Upper lobe of left lung (tissue), 6 donors: ENCODE measurements at places on chromosomes 5 and 9. TPM values are rescaled to one million over a fixed set of nuclear protein-coding genes. Genes with fewer than 3 reads are reported as not detected.

- H3K36me3 ChIP-seq, result peaks cover 23% of the 10 kb centered on the region
- H3K27ac ChIP-seq, result peak overlapping the region; percentile 97
- peaks cover 59% of the 10 kb centered on the region for H3K4me1 ChIP-seq
These were observed 5.1 kb downstream of the GLRX start for GRCh38 chr5:95817430-95817829.

DNA sequence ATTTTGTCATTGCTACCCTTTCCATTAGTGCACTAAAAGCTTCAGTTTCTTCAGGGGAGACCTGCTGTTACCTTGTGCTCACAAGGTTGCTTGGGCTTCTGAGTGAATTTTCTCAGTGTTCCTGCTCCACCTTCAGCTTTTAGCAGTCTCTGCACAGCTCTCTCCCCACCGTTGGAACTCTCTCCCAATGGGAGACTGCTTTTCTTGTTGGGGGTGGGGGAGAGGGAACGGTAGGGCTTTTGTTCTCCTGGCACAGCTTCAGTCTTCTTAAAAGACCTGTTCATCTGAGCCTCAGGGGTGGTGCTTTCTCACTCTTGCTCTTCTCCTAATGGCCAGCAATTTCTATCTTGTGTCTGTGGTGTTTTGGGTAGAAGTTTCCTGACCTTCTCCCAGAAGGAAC lies 915.7 kb downstream of the EFNA5 start:
- H3K4me3 ChIP-seq, result no peak overlapping the region
- no peak for DNase-seq
- no peaks in the 10 kb centered on the region for H3K27me3 ChIP-seq

- no peaks in the 10 kb centered on the region for H3K27me3 ChIP-seq
- H3K4me3 ChIP-seq, result no peak overlapping the region
- no peak for DNase-seq
- no peak overlapping the region for H3K27ac ChIP-seq
- H3K36me3 ChIP-seq, result no peaks in the 10 kb centered on the region
- H3K4me1 ChIP-seq, result no peaks in the 10 kb centered on the region
These were observed 105.7 kb upstream of the TMEM161B start for GRCh38 chr5:88374391-88374790.

- H3K27me3 ChIP-seq, result no peaks in the 10 kb centered on the region
- H3K36me3 ChIP-seq, result no peaks in the 10 kb centered on the region
- no peak for DNase-seq
These were observed 112.6 kb downstream of the ESM1 start for GRCh38 chr5:54872810-54873209.

GRCh38 chr9:112833081-112833480 lies 57.6 kb downstream of the SLC46A2 start:
- no peak overlapping the region for H3K4me3 ChIP-seq
- DNase-seq, result no peak
- no peaks in the 10 kb centered on the region for H3K27me3 ChIP-seq
- peak overlapping the region; percentile 19 for H3K27ac ChIP-seq

GRCh38 chr9:94002316-94003140 lies 47.4 kb upstream of the BARX1 start:
- no peak overlapping the region for H3K4me3 ChIP-seq
- no peaks in the 10 kb centered on the region for H3K27me3 ChIP-seq
- no peak overlapping the region for H3K27ac ChIP-seq
- DNase-seq, result no peak

- no peak for DNase-seq
- H3K4me3 ChIP-seq, result no peak overlapping the region
- peaks cover 48% of the 10 kb centered on the region for H3K36me3 ChIP-seq
- no peaks in the 10 kb centered on the region for H3K27me3 ChIP-seq
These were observed 44.0 kb downstream of the TNPO1 start for GRCh38 chr5:72860499-72860898.

GRCh38 chr5:113223831-113224604 lies 210.8 kb downstream of the TSSK1B start:
- no peaks in the 10 kb centered on the region for H3K36me3 ChIP-seq
- no peaks in the 10 kb centered on the region for H3K27me3 ChIP-seq
- no peak for DNase-seq
- peaks cover 12% of the 10 kb centered on the region for H3K4me1 ChIP-seq
- no peak overlapping the region for H3K4me3 ChIP-seq
- peak overlapping the region; percentile 30 for H3K27ac ChIP-seq

GRCh38 chr9:19018201-19018600 lies 14.8 kb downstream of the SAXO1 start:
- H3K4me1 ChIP-seq, result no peaks in the 10 kb centered on the region
- H3K27ac ChIP-seq, result no peak overlapping the region
- no peaks in the 10 kb centered on the region for H3K36me3 ChIP-seq
- no peak overlapping the region for H3K4me3 ChIP-seq
- no peak for DNase-seq

- H3K27me3 ChIP-seq, result no peaks in the 10 kb centered on the region
- H3K4me1 ChIP-seq, result no peaks in the 10 kb centered on the region
- no peak for DNase-seq
- H3K27ac ChIP-seq, result no peak overlapping the region
- no peaks in the 10 kb centered on the region for H3K36me3 ChIP-seq
These were observed 32.4 kb upstream of the LRRC14B start for GRCh38 chr5:158807-159447.

DNA sequence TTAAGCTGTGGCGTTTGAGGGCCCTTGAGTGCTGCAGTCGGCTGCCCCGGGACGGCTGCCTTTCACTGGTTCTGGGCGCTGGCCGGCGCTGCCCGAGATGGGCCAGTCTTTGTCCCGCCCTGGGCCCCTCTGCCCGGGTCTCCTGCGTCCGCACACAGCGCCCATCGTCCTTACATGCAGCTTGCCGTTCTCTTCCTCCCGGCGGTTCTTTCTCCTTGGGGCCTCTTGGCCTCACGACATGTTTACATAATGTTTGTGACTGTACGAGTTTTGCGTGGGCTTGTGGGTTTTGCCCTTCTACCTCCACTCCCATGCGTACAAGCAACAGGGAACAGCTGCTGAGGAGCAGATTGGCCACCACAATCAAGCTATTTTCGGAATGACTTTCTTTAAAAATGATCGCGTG lies 618 bp downstream of the TNPO1 start:
- no peaks in the 10 kb centered on the region for H3K36me3 ChIP-seq
- H3K4me3 ChIP-seq, result peak overlapping the region; percentile 48
- peak; percentile 66 for DNase-seq
- no peaks in the 10 kb centered on the region for H3K27me3 ChIP-seq

DNA sequence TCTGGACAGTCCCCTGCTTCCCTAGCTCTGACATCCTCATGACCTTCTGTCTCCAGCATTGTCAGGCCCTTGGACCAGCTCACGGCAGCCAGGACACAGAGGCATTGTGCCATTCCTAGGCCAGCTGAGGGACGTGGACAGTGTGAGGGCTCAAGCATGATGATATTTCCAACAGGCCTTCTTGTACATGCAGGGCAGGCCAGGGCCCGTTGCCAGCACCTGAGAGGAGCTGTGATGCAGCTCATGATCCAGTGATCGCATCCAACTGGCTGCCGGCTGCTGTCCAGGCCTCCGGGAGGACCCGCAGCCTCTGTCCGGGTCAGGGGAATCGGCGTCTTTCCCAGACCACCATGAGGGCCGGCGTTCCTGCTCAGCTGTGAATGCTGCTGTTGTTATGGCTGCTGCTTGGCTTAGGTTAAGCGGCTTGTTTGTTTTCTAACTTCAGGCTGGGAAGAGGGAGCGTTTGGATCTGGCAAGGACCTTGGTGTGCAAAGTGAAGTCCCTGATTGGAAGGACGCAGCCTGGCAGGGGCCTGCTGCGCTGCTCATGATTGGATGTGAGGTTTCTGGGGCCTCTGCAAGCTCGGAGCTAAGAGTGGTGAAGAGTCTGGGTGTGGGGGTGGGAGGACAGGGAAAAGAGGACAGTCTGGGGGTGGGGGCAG lies 53.8 kb downstream of the PDZD2 start:
- no peak overlapping the region for H3K4me3 ChIP-seq
- H3K27ac ChIP-seq, result no peak overlapping the region
- H3K27me3 ChIP-seq, result no peaks in the 10 kb centered on the region
- no peak for DNase-seq
- no peaks in the 10 kb centered on the region for H3K4me1 ChIP-seq
- no peaks in the 10 kb centered on the region for H3K36me3 ChIP-seq

DNA sequence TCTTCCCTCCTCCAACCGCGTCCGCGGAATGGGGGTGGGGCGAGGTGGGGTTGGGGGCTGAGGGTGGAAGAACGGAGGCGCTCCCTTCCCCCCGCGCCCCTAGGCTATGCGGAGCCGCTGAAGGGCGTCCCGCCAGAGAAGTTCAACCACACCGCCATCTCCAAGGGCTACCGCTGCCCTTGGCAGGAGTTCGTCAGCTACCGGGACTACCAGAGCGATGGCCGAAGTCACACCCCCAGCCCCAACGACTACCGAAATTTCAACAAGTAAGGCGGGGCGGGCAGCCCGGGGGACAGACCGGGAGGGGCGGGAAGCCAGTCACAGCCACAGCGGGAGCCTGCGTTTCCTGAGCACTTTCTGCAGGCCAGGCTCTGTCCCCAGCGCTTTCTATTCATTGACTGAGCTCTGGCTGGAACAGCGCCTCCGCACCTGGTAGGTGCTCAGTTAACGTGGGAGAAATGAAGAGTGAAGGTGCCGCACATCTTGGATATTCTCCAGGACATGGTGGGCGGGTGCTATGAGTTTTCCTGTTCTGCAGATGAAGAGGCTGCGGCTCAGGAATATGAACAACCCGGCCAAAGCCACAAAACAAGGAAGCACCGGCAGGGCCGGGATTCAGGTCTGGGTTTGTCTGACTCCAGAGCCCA lies 11.3 kb downstream of the MYOZ3 start:
- H3K4me3 ChIP-seq, result peak overlapping the region; percentile 11
- peak overlapping the region; percentile 57 for H3K27ac ChIP-seq
- no peaks in the 10 kb centered on the region for H3K36me3 ChIP-seq
- peaks cover 29% of the 10 kb centered on the region for H3K4me1 ChIP-seq

- H3K36me3 ChIP-seq, result no peaks in the 10 kb centered on the region
- no peak overlapping the region for H3K27ac ChIP-seq
- DNase-seq, result no peak
- no peak overlapping the region for H3K4me3 ChIP-seq
- H3K4me1 ChIP-seq, result no peaks in the 10 kb centered on the region
- H3K27me3 ChIP-seq, result no peaks in the 10 kb centered on the region
These were observed 122.9 kb downstream of the CFAP90 start for GRCh38 chr5:7728076-7728475.

DNA sequence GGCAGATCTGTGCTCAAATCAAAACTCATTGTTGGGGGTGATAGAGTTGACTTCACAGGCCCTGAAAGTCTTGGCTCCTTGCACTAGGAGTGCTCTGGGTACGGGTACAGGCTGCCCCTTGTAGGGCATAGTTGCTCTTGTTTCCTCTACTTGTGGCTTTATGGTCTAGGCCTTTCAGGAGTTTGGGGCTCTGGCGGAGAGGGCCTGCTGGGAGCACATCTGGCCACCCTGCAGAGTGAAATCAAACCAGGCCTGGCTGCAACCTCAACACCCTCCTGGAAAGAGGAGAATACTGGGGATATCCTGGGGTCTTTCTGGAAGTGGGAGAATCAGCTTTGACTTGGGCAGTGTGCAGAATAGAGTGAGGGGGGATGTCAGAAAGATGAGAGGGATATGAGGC lies 1.5 kb downstream of the TGFBI start:
- H3K4me1 ChIP-seq, result peaks cover 27% of the 10 kb centered on the region
- no peaks in the 10 kb centered on the region for H3K27me3 ChIP-seq
- H3K4me3 ChIP-seq, result no peak overlapping the region

The PCDHA3 gene
- total RNA-seq, result 0.89 TPM

The MLANA gene
- total RNA-seq, result not detected

The HRH2 gene
- 16.8 TPM for total RNA-seq

The SPATA31E1 gene
- total RNA-seq, result not detected

The ZBTB26 gene
- total RNA-seq, result 6.3 TPM

The MEF2C gene
- total RNA-seq, result 46.2 TPM

The CARTPT gene
- not detected for total RNA-seq

The LCN1 gene
- total RNA-seq, result not detected

The C5orf34 gene
- 0.79 TPM for total RNA-seq

The DDX46 gene
- total RNA-seq, result 43.2 TPM

The AHRR gene
- 6.3 TPM for total RNA-seq
